Gastrocnemius medialis (tissue), 4 donors: ENCODE measurements at places on chromosomes 12 and 14.

DNA sequence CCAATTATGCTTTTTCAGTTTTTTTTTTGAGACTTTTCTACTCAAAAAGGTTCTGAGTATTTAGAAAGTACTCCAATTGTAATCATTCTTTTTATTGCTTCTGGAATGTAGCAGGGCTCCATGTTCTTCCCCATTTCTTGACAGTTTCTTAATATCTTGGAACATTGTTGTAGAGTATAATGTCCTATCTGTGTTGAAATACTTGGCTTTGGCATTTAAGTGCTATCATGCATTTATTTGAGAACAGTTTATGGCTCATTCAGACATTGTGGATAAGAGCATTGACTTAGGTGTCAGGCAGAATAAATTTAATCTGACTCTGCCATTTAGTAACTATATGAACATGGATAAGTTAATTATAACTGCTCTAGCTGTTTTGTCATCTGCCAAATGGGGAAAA is 28.3 kb downstream of the ADIPOR2 start:
- DNase-seq, result no peak

DNA sequence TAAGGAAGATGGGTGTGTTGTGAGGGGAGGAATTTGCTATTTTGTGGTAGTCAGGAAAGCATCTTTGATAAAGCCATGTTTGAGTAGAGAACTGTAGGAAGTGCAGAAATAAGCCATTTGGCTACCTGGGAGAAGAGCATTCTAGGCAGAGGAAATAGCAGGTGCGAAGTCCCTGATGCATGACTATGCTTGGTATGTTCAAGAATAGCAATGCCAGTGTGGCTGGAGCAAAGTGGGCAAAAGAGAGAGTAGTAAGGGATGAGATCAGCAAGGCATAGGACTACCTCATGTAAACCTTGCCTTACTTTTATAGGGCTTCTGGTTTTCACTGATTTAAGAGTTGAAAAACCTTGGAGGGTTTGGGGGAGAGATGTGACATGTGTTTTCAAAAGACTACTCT is 365.5 kb upstream of the GARIN6 start:
- DNase-seq, result no peak

DNA sequence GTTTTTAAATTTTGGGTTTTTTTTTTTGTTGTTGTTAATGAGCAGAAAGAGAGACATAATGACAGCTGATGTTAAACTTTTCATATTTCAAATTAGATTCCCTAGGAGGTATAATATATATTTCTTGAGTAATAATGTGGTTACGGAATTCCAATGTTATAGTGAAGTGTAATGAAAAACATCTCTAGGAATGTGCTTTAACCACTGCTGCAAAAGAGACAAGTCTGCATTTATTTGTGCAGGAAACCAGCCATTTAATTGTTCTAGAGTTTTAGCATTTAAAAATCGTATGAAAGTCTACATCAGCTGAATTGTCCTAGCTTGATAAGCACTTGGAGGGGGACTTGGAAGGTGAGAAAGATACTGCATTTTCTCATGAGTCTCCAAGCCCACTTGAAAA is 14.3 kb downstream of the SERPINA10 start:
- DNase-seq, result no peak

GRCh38 chr12:62717643-62718042 is 217.3 kb downstream of the PPM1H start:
- DNase-seq, result no peak

GRCh38 chr12:3129301-3130056 is 52.3 kb downstream of the TSPAN9 start:
- DNase-seq, result no peak

- no peak for DNase-seq
Measured at GRCh38 chr12:2301531-2302461, 249.0 kb downstream of the CACNA1C start.
